Stimulated activated CD8-positive, alpha-beta memory T cell treated with anti-CD3 and anti-CD28 coated beads, Interleukin-4, amount 100 ng/mL, for 1 hour (primary cell): ENCODE measurements at places on chromosomes 4 and X.
A peak's percentile ranks its signal among the peaks of the same experiment; 100 is the strongest.

DNA sequence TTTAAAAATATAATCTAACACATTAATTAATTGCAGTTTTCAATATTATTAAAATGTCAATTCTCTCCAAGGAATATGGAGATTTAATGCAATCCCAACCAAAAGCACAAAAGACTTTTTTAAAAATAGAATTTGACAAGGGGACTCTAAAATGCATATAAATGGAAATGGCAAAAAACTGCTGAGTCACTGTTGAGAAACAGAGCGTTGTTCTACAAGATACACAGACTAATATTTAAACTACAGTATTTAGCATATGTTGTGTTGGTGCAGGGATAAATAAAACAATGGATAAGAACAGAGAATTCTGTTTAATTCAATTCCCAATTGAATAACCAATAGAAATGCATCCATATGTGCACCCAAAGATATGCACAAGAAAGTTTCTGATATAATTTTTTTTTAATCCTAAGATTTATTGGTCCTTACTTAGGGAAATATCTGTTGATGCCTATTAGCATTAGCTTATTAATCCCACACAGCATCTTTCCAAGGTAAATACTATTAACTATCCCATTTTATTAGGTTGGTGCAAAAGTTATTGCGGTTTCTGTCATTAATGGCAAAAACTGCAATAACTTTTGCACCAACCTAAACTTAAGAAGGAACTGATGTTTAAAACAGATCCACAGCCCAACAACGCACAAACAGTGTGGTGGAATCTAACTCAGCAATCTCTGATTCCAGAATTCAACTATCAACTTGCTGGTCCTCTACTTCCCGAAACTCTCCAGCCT, 86.8 kb upstream of the VEGFC start:
- DNase-seq = no peak

DNA sequence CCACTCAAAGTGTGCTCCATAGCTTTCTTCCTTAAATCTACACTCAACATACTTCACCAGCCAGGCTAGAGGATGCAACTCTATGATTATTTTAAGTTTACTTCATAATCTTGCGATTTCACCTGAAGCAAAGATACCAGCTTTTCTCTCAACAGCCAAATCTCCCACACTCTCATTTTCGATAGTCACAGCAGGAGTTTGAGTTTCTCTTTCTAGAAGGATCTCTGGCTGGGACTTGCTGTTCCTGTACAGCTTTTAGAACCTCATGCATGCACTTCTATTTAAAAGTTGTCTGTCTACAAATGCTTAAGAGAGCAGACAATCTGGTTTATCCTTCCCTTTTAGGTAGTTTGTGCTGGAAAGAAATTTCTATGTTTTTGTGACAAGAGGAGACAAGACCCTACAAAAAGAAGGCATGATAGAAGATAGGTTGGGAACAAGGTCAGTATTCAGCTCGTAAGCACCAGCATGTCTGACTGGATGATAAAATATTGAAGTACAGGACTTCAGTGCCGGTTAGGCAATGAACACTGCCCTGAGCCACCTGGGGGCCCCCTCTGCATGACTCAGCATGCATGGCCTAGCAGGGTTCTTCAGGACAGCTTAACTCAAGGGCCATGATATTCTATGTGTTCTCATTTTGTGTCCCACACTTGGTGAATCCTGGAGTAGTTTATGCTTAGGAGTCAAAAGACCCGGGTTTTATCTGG, 65.6 kb downstream of the ATXN3L start:
- DNase-seq = no peak

GRCh38 chr4:39668887-39669286, 29.0 kb upstream of the UBE2K start:
- DNase-seq = no peak

- DNase-seq = no peak
Observed at GRCh38 chrX:151323054-151323453, 74.0 kb upstream of the VMA21 start.

DNA sequence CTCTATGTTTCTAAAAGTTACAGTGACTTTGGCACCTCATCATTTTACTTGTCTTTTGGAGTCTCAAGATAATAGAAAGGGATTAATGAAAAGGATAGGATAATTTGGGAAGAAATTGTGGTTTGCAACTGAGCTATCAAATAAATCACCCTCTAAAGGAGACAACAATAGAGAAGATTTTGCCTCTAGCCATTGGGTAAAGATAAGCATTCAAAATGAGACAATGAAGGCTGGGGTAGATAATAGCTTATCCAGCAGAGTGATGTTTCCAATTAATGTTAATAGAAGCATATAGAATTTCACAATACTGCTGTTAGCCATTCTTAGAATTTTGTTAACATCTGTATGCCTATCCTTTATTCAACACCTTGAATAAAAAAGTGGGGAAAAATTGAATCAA, 1177.6 kb downstream of the ADGRL3 start:
- DNase-seq = no peak

DNA sequence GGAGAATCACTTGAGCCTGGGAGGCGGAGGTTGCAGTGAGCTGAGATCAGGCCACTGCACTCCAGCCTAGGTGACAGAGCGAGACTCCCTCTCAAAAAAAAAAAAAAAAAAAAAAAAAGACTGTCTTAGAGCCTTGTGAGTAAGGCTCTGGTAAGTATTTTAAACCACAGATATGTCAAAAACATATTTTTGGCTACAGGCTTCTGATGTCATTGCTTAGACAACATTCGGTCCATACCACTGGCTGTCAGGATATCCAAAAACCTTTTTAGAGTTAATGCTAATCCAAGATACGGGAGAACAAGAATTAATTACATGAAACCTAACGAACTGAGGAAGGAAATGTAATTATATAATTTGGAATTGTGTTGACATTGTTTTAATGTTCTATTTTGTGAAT, 999.5 kb upstream of the PABPC4L start:
- DNase-seq = no peak

DNA sequence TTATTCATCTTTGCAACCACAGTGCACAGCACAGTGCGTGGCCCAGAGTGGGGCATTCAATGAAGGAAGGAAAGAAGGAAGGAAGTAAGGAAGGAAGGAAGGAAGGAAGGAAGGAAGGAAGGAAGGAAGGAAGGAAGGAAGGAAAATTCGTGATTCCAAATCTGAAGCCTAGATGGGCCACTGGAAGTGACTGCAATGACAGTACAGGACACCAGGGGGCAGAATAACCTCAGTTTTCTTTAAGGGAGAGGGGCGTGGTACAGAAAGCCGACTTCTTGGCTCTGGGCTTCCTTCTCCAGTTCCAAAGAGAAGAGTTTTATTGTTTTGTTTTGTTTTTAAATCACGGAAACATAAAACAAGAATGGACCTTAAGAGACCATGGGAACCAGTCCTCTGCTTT, 47.8 kb downstream of the APLN start:
- DNase-seq = peak; percentile 28

DNA sequence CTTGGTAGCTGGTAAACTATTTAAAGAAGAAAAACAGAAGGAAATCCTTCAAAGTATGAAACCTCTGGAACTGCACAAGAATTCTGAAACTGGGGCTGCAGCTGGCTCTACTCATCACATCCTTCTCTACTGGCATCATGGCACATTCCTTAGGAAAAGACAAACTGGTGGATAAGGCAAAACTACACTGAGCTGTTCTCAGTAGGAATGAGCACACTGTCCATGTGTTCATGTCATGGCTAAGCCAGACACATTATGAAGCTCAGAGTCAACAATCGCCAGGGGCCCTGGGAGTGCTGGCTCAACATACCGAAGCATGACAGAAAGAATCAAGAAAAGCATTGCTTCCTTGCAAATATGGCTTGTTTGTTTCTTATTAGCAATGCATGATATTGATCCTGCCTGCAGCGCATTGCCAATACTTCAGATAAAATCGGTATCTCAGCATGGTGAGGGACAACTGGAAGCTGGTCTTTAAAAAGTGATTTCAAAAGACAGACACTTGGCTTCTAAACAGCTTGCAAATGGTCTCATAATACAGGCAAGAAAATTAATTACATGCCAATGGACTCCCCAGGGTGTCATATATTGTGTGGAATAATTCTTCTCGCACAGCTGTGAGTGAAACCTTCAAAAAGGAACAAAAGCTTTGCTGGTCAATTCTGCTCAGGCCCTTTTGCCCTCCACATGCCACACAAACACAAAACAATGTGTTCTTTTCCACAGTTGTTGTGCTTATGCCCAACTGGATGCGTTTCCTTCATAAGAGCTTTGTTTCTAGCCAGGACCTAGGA, 300.2 kb upstream of the VCX start:
- DNase-seq = no peak

GRCh38 chrX:134654398-134655012, 3.8 kb downstream of the PLAC1 start:
- no peak for DNase-seq
